ENCODE measurements at places on chromosomes 1 and 21. TPM values are rescaled to one million over a fixed set of nuclear protein-coding genes. Genes with fewer than 3 reads are reported as not detected.

DNA sequence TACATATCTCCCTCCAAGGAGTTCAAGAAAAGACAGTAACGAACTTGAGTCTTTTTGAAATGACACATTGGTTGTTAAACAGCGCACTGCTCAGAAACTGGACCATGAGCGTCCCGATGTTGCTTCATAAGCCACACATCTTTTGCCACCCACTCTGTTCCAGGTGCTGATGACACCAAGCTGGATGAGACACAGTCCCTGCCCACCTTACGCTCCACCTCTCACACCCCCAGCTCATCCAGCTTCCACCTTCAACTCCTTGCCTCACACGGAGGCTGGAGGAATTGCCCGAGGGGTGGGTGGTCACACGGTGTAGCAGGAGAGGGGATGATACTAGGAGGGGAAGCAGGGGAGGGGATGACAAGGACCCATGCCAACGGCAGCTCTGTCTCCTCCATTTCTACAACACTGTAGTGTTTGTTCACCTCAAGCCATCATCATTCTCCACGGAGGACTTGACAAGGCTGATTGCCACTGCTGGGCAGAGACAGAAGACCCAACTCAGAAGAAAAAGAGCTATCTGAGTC lies 148.5 kb upstream of the TNR start:
- H3K4me3 ChIP-seq: no peak overlapping the region
- no peak for DNase-seq
- no peak overlapping the region for H3K27ac ChIP-seq
- H3K4me1 ChIP-seq: no peaks in the 10 kb centered on the region
- H3K27me3 ChIP-seq: no peaks in the 10 kb centered on the region

- H3K36me3 ChIP-seq: no peaks in the 10 kb centered on the region
- peak within 1 kb of the TSS; percentile 59 for H3K4me3 ChIP-seq
- peaks cover 20% of the 10 kb centered on the region for H3K4me1 ChIP-seq
These were observed at the start of gene RBP7 for GRCh38 chr1:9996624-9997582. TSS of gene RBP7 (plus strand) at chr1:9997228. CDS start at chr1:9997259, 31 bp downstream.

DNA sequence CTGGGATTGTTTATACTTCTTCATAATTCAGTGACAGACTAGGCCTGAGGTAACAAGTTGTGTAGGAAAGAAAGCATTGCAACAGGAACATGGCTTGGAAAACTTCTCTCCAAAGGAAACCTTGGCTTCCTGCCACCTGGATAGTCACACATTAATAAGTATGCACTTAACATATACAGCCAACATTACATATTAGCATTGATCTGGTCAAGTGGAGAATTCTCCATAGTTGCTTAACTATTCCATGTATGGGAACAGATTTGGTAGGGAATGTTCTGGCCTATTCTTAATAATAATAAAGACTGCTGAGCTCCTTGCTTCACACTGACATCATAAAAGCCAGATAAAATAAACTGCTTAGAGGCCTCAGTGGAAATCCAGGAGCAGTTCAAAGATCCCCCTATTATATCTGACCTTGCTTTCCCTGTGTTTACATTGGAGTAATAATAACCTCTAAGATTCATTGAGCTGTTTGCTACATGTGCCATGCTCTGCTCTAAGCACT lies 27.2 kb upstream of the NFIA start:
- DNase-seq: no peak
- peaks cover 56% of the 10 kb centered on the region for H3K4me1 ChIP-seq
- no peaks in the 10 kb centered on the region for H3K27me3 ChIP-seq
- no peaks in the 10 kb centered on the region for H3K36me3 ChIP-seq
- H3K27ac ChIP-seq: peak overlapping the region; percentile 1

DNA sequence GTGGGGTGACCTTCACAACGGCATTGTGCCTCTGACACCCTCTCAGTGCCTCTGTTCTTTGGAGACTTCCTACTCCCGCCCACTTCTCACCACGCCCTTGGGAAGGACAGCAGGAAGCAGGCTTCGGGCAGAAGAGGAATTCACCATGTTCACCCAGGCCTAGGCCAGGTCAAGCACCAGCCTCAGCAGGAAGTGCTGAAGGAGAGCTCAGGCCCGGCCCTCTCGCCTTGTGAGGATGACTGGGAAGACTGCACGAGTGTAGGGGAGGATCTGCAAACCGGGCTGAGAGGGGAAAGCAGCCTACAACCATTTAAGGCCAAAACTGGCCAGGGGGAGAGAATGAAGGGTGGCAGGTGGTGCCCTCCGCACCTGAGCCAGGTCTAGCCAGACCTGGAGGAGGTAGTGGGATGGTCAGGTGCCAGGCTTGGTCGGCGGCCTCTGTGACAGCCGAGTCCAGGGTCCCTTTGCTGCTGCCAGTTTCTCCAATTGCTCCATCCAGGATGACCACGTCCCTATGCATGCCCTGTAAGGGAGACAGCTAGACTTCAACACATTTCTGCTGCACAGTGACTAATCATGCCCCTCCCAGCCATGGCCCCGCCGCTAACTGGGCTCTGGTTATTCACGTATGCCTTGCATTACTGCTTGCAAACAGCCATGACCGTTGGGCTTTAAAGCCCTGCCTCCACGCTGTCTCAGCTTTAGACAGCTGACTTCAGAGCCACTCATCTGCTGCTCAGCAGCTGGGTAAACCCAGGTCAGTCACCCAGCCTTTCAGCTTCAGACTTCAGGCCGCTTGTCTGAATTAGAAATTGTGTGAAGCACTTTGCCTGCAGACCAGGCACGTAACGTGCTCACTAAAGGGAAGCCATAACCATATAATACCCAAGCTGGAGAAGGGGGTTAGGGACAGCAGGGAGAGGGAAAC lies 8.9 kb downstream of the MRTO4 start:
- no peaks in the 10 kb centered on the region for H3K4me1 ChIP-seq
- no peak overlapping the region for H3K27ac ChIP-seq
- H3K27me3 ChIP-seq: no peaks in the 10 kb centered on the region
- no peak for DNase-seq

DNA sequence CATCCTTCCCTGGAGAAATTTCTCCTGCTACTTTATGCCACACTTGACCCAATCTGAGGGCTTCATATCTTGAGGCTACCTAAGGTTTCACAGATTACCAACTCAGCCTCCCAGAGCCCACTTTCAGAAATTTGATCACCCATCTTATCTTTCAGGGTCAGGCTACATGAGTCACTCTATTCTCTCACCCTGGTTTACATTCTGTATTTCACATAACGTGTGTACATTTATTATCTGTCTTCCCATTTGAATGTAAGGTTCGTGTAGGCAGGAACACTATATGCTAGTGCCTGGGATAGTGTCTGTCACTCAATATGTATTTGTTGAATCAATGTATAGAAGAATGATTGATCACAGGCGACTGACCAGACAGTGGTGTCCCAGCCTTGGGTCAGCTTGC lies 124.8 kb downstream of the UBE2U start:
- no peak for DNase-seq
- H3K36me3 ChIP-seq: no peaks in the 10 kb centered on the region
- H3K27ac ChIP-seq: no peak overlapping the region
- H3K27me3 ChIP-seq: no peaks in the 10 kb centered on the region
- no peak overlapping the region for H3K4me3 ChIP-seq

GRCh38 chr1:59638231-59638711 lies 176.5 kb upstream of the HOOK1 start:
- peaks cover 5% of the 10 kb centered on the region for H3K4me1 ChIP-seq
- H3K27me3 ChIP-seq: no peaks in the 10 kb centered on the region
- DNase-seq: no peak
- no peak overlapping the region for H3K4me3 ChIP-seq

NR1I3 gene
- not detected for total RNA-seq

DNA sequence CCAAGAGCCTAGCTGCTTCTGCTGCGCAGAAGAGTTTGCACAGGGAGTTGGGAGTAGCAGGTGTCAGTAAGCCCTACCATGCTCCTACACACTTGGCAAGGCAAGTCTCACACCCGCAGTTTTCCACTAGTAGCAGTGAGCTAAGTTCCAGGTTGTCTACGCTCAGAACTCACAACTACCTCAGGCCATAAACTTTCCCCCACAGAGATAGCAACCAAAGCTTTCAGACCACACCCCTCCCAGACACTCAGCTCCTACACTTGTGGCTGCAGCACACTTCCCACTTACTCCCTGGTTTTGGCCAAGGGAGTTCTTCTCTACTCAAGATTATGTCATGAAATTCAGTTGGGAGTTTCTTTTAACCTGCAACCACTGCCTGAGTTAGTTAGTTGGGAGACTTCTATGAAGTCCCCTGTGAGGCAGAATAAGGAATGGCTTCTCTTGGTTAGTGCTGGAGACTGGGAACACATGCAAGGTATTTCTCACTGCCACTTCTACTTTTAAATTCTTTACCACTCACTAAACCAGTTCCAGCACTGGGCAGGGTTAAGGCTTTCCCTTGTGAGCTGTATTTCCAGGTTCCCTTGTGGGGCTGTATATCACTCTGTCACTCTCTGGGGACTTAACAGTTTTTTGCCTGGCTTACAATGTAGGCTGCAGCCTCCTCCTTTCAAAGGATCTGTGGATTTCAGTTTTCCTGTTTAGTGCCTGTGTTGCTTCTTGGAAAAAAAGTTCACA lies 18.3 kb upstream of the MAB21L3 start:
- H3K4me1 ChIP-seq: no peaks in the 10 kb centered on the region
- no peak overlapping the region for H3K4me3 ChIP-seq
- no peak for DNase-seq
- no peak overlapping the region for H3K27ac ChIP-seq
- no peaks in the 10 kb centered on the region for H3K27me3 ChIP-seq

SRGAP2B gene
- 37.4 TPM for total RNA-seq

DNA sequence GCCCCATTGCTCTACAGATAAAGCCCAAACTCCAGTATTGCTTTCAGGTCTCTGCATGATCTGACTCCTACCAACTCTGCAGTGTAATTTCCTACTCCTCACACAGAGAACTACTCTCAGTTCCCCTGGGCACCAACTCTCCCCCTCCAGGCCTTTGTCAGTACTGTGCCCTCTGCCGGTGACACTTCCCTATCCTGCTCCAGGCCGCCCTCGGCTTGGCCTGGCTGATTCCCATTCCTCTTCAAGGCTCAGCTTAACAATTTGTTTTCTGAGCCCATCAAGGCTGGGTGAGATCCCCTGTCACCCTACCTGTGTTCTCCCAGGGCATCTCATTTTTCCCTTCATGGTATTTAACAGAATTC lies 2.6 kb downstream of the SLAMF8 start:
- no peak overlapping the region for H3K27ac ChIP-seq
- peaks cover 54% of the 10 kb centered on the region for H3K4me1 ChIP-seq
- no peaks in the 10 kb centered on the region for H3K27me3 ChIP-seq
- DNase-seq: peak; percentile 72
- H3K4me3 ChIP-seq: peak overlapping the region; percentile 45

ADGRB2 gene
- 1.1 TPM for total RNA-seq

PTPN14 gene
- 34.1 TPM for total RNA-seq

All from lower lobe of right lung (tissue), 2 donors.